ENCODE measurements at places on chromosomes 4 and X. TPM values are rescaled to one million over a fixed set of nuclear protein-coding genes. Genes with fewer than 3 reads are reported as not detected.

USP11 gene
- 97.3 TPM for total RNA-seq

ZFP42 gene
- not detected for total RNA-seq

FRG2 gene
- not detected for total RNA-seq

UGT2B11 gene
- total RNA-seq, result not detected

GABRE gene
- not detected for total RNA-seq

- no peak for DNase-seq
Observed at GRCh38 chr4:92198711-92199110, 105.1 kb upstream of the GRID2 start.

- no peak for DNase-seq
Observed at GRCh38 chr4:183507925-183508696, 3.3 kb downstream of the ING2 start.

DNA sequence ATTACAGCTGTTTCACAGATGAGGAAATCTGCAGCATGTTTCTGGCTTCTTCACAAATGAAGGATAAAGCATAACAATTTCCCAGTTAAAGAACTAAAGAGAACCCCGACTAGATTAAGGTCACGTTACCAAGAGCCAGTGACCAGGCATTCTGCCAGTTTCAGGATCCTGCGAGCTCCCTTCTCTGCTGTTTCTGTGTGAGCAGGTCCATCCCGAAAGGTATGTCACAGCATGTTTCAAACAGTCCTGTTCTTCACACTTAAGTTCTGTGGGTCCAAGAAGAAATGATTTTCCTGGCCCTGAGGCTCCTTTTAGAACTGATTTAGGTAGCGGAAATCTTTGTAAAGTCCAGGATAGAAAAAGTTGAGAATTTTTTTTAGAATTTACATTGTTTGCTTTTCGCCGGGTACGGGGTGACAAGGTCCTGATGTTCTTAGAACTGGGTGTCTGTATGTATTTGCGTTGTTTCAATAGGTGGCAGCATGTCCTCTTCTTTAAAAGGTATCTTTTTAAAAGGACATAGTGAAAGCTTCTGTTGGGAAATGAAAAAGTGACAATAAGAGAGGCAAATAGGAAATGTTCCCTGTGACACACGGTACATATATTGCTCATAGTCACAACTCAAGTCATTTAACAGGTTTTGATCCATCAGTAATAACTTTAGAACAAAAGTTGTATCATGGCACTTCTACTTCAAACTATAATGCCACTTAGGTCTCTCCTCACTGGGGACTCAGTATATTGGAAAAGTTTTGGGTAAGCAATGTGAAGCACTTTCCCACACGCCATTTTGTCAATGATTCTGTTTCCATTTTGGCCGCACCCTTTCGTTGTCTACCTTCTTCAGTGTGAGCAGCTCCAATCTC lies 18.4 kb downstream of the IL21 start:
- DNase-seq, result no peak

DNA sequence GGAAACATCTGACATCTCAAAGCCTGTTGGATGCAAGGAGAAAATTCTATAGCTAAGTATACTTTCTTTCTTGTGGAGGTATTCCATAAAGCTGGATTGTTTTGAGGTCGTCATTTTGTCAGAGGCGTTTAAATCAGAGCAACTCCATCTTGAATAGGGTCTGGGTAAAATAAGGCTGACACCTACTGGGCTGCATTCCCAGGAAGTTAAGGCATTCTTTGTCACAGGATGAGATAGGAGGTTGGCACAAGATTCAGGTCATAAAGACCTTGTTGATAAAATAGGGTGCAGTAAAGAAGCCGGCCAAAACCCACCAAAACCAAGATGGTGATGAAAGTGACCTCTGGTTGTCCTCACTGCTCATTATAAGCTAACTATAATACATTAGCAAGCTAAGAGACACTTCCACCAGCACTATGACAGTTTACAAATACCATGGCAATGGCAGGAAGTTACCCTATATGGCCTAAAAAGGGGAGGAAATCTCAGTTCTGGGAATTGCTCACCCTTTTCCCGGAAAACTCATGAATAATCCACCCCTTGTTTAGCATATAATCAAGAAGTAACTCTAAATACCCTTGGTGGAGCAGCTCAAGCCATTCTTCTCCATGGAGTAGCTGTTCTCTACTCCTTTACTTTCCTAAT lies 11.9 kb downstream of the HSD17B13 start:
- no peak for DNase-seq

GRCh38 chr4:107379054-107379869 lies 340.8 kb downstream of the PAPSS1 start:
- no peak for DNase-seq

DNA sequence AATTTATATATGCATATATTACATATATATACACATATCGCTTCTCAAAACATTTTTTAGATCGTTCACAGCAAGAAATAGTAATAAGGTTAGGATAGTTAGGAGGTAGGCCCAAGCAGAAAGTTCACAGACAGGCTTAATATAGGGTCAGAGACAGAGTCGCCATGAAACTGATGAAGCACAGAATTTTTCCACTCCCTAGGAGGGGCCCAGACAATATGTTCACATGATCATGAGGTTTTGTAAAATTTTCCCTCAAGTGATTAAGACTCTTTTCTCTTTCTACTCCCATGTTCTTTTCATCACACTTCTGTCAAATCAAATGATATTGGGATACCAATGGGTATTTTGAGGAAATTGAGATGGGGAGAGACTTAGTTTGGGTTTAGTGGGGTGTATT lies 5.2 kb upstream of the ENAM start:
- no peak for DNase-seq

- DNase-seq, result no peak
Observed at GRCh38 chr4:22482250-22483127, 33.4 kb downstream of the ADGRA3 start.

DNA sequence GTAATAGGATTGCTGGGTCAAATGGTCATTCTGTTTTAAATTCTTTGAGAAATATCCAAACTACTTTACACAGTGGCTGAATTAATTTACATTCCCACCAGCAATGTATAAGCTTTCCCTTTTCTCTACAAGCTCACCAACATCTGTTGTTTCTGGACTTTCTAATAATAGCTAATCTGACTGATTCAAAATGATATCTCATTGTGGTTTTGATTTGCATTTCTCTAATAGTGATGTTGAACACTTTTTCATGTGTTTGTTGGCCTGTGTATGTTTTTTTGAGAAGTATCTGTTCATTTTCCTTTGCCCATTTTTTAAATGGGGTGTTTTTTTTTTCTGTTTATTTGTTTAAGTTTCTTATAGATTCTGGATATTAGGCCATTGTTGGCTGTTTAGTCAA lies 659.0 kb upstream of the GNPDA2 start:
- no peak for DNase-seq

- no peak for DNase-seq
Observed at GRCh38 chr4:99634742-99635360, 22.8 kb downstream of the C4orf54 start.

Measured in CD4-positive, CD25-positive, alpha-beta regulatory T cell (primary cell).